ENCODE measurements at places on chromosomes 4 and X.

DNA sequence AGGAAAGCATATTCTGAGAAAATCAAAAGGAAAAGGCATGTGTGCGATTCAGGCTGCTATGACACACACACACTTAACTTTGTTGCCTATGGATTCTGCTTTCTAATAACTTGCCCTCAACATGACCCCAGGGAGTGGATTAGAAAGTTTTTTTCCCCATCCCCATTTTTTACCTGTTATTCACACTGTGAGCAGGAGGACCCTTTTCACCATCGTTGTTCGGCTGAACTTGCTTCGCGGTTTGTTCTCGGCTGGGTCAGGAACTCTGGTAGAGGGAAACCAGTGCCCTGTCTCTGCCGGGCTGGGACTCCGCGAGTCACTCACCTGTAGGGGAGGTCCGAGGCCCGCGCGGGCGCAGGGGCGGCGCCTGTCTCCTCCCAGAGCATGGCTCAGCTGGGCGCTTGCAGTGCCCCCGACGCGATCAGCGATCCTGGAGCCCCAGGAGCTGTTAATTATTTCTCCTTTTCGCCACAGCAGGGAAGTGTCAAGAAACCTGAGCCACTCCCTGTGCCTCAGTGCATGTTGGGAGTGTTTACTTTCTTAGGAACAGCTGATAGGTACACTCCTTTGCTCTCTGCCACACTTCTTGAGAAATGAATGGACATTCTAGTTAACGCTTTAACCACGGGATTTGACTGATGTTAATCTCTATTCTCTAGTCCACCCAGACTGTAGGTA, at the start of gene RASSF6:
RASSF6 (minus strand) TSS at position 322 of the 678 bp plus-strand sequence. CDS start 8,641 bp downstream, outside the sequence.
- DNase-seq: no peak

DNA sequence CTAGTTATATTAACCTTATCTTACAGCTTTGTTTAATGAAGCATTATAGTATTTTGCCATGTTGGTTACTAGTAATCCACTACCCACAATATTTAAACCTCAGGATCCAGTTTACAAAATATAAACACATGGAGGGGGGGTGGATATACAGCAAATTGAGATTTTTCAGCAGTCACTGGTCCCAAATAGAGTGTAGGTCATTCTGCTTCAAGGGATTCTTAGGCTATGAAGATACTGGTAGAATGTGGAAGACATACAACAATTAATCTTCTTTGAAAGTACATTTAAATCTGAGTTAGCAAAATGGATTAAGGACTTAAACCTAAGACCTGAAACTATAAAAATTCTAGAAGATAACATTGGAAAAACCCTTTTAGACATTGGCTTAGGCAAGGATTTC, 569.6 kb downstream of the ZNF674 start:
- DNase-seq: no peak

- DNase-seq: peak; percentile 25
Observed at GRCh38 chr4:107757864-107758476, 37.9 kb upstream of the PAPSS1 start.

DNA sequence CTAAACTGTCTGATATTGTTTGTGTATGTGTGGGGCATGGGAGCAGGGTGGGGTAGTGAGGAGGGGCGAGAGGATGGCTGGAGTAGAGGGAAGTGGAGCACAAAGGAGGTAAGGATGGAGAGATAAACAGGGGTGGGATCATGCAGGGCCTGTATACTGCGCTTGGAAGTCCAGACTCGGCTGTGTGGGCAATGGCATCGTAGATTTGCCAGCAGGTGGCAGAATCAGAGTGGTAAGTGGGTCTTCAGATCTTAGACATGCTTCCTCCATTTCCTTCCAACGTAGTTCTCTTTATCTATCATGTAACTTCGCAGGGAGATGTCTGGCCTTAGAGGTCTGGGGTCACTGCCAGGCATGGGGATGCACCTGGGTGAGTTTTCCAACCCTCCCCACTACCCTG, 155.5 kb downstream of the PDGFRA start:
- DNase-seq: no peak

DNA sequence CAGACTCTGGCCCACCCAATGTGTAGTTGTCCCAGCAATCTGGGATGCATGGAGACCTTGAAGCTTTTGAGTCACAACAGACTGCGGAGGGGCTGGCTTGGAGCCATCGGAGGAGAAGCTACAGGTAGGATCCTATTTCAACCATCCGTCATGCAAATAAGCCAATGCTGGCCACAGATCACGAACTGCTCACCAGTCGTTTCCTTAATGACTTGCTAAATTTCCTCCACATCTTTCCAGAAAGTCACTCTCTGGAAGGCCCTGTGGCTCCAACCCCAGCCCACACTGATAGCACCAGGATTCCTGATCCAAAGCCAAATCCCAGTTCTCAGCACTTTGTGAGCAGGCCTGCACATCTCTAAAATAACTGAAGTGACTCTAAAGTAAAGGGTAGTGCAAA, 321.3 kb downstream of the RAB28 start:
- no peak for DNase-seq

DNA sequence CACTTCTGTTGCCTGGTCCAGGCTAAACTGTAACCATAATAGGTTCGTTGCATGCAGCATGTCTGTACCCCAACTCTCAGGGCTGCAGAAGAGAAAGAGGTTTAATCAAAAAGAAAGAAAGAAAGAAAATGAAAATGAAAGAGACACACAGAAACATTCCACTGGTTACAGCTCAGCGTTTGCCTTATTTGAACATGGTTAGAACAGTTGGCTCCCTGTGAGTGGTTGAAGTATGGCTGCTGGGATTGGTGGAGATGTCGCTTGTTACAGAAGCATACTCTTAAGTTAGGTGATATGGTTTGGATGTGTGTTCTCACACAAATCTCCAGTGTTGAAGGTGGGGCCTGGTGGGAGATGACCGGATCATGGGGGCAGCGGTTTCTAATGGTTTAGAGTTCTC, 36.3 kb downstream of the ARSD start:
- DNase-seq: no peak

GRCh38 chrX:2559124-2559523, 58.3 kb upstream of the DHRSX start:
- no peak for DNase-seq

- no peak for DNase-seq
Observed at GRCh38 chr4:70008771-70009170, 13.0 kb downstream of the STATH start.

- DNase-seq: no peak
Observed at GRCh38 chrX:30212172-30212571, 3.2 kb upstream of the MAGEB2 start.

GRCh38 chrX:130402208-130402684, 459 bp downstream of the RBMX2 start:
- no peak for DNase-seq

- no peak for DNase-seq
Observed at GRCh38 chrX:8841911-8842310, 40.7 kb upstream of the FAM9A start.

DNA sequence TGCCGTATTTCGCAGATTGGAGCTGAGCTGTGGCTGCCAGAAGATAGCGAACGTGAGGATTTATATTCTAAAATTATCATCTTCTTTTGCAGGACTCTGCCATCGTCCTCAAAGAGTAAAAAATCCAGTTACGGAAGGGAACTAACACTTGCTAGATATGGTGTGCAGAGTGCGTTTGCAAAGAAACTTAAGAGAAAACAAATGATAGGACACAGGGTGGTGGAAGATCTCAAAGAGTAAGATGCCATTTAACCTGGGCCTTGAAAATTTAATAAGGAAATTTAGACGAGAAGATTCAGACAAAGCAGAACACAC, 566 bp downstream of the LARP7 start:
- DNase-seq: no peak

DNA sequence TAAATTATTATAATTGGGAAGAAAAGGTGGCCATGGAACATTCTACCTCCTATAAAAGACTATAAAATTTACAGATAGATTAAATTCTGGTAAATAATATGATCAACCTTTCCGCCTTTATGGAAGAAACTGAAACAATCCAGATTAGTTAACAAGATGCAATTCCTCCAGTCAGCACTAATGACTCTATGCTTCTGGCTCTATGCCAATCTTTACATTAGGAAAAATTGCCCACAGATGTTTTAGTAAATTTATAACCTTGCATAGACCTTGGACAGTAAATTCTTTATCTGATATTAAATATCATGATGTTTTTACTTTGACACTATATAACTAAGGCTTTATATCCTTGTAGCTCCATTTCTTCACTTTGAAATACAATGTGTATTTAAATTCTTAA, 2302.5 kb downstream of the ARAP2 start:
- DNase-seq: no peak

DNA sequence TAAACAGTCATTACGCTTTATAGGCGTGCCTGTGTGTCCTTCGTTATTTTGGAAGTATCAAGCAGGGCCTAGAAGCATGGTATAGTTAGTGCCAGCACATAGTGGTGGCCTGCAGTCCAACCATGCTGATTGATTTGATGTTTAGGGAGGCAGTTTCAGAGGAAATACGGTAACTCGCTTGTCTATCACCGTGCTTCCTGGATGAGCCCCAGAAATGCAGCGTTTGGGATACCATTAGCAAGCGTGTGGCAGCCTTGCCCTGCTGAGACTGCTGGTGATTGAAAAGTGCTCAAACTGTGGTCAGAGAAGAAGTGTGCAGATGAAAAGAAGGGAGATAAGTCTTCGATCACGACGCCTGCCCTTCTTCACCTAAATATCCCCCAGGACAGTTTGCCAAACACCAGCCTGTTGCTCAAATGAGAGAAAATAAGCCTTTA, 158.4 kb downstream of the CHIC2 start:
- peak; percentile 5 for DNase-seq

- peak; percentile 69 for DNase-seq
Observed at GRCh38 chrX:9352694-9353411, 112.0 kb upstream of the TBL1X start.

DNA sequence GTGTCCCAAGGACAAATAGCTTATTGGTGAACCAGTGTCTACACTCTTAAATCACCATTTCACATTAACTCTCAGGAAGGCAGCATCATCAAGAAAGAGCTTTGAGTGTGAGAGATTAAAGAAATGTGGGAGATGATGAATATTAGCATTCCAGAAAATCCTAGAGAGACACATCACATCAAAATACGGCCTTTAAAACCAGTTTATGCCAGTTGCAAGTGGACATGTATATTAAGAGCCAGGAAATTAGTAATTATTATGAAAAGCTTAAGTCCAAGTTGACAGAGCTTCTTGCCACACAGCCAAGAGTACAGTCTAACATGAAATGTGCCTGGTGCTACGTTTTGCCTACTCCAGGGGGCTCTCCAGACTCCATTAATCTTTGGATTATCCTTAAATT, 503.0 kb upstream of the BOD1L1 start:
- no peak for DNase-seq

GRCh38 chr4:16695896-16696295, 202.5 kb downstream of the LDB2 start:
- no peak for DNase-seq

GRCh38 chr4:10728016-10728415, 43.4 kb upstream of the CLNK start:
- DNase-seq: no peak

DNA sequence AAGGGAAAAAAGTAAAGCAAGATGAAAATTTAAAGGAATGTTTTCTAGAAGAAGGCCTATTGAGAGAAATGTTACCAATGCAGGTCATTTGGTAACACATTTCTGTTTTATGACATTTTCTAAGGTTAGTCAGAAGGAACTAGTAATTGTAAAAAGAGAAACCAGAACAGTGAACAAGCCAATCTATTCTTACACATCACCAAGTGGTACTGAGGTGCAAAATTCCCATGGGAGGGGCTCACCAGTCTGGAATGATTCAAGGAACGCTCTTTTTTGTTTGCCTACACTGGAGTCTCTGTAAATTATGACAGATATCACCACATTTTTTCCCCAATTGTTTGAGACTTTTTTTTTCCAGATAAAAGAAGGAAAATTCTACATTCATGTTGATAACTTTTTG, 404.7 kb upstream of the CNKSR2 start:
- peak; percentile 50 for DNase-seq

DNA sequence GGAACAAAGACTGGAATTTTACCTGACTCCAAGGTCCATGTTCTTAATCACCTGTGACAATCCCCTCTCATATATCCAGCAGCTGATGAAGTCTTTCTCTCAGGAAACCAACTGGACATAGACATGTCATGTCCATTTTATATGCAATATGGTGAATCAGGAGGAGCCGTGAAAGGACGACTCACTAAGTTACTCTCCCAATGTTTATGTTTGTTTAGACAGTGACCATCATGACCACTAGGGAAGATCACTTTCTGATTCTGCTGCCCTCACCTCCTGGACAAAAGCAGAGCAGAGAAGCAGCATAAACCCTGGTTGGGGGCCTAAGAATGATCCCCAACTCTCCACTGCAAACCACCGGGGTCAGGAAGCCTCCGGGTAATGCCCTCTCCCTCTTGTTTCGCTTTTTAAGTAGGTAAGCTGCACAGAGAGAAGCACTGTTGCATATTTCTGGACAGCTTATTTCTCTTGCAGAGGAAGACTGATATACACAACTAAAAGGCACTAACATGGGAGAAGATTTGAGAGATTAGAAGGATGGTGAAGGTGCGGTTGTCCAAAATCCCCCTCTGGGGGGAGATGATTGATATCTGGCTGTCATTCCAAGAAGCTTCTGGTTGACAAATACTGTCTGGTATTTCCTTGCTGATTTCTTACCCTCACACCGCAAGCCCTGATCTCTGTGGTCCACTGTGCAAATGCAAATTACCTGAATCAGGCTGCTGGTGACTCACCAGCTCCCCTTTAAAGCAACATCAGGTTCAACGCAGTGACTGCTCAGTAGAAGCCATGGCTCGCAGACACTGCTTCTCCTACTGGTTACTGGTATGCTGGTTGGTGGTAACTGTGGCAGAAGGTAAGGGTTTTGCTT, at the start of gene ODAPH:
ODAPH (plus strand) TSS at position 773 of the 871 bp plus-strand sequence; CDS start at position 790, 17 bp downstream.
- no peak for DNase-seq

DNA sequence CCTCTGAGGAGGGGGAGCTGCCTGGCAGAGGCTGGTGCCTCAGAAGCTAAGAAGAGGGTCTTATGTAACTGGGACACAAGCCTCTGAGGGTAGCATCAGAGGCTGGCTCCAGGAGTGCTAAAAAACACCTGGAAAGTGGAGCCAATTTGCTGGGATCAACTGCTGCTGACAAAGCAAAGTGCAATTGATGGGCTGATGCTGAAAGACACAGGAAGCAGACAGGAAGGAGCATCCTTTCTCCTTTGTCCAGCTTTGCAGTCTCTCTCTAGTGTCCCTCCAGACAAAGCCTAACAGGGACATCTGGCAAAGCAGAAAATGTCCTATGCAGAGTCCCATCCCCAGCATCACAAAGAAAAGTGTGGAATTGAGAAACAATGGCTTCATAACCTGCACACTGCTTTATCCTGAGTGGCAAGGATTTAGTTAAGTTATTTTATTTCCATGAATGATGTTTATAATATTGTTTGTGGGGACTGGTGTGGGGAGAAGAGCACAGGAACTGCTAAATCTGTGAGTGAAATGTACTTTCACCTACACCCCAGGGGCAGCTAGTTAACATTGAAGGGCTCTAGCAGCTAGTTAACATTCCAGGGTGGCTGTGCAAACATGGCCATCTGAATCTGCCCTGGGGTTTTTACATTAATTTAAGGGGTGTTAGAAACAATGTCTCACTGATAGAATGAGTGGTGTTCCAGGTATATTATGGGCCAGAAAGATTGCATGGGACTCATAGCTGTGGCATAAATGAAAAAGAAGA, 25.6 kb upstream of the MBTPS2 start:
- no peak for DNase-seq

GRCh38 chrX:17053502-17053901, 107.0 kb downstream of the REPS2 start:
- DNase-seq: no peak
